ENCODE measurements at places on chromosomes 6 and 20.

DNA sequence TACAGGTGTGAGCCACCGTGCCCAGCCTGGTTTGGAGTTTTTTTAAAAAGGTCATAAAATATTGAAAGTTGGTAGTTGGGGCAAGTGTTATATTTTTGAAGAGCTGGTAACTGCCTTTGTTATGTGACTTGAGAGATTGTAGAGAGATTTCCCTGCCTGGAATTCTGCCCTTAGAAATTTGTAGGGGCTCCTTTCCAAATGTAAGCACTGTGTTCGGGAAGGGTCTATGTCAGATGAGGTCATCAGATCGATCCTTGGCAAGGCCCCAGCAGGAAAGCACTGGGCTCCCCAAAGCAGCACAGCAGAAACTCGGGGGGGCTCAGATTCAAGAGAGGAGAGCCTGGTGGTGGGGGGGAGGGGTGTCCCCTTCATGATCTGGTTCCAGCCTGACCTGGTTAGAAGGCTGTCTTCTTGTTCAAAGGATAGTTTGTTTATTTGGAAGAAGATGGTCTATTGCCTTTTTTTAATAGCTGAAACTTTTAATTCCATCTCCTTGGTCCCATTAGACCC lies 220.2 kb downstream of the UST start:
- no peak for DNase-seq

- no peak for DNase-seq
These were observed 14.4 kb upstream of the GPR6 start for GRCh38 chr6:109963598-109964170.

- DNase-seq: no peak
These were observed 55.4 kb upstream of the TBXT start for GRCh38 chr6:166223079-166223478.

DNA sequence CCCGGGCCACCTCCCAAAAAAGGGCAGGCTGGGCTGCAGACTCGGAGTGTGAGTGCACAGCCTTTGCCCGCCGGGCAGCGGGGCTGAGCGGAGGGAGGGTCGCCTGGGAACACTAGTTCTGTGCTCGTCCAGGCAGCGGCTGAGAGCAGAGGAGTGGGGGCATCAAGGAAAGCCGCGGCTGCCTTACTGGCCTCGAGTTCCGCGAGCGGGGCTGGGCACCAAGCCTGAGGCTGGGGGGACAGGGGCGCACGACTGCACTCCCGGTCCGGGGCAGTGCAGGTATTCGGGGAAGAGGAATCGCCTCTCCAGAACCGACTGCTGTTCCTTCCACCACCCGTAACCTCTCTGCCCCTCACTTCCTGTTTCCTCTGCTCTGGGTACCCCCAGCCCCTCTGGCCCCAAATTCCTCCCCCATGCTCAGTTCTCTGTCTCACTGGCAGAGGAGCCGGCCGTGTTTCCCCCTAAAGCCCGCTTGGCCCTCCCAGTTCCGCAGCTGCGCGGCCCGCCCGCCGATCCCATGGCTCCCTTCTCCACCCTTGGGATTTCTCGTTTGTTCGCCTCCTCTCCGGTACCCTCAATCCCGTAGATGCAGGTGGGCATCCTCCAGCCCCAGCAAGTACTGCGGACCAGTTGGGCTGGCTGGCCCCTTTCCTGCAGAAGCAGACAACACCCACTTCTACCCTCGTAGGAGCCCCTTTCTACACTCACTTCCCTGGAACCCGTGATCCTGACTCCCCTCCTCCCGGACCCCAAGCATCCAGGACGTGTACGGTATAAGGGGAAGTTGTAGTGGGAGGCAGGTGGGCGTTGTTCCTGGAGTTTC lies 5.1 kb downstream of the RING1 start:
- no peak for DNase-seq

GRCh38 chr6:36733300-36733699 lies 35.7 kb downstream of the RAB44 start:
- DNase-seq: no peak

DNA sequence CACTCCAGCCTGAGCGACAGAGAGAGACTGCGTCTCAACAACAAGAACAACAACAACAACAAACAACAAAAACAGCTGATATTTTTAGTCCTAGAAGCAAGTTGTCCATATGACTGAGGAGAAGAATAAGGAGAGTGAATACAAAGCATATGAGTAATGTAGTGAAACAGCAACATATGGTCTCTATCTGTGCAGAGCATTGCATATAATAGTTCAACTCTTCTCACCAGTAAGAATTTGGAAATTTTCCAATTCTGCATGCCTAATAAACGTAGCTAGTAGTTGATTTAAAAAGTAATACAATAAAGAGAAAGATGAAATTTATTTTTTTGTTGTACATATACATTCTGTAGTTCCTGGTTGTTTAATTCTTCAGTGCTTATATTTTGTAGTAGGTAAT lies 129.7 kb upstream of the FAM83B start:
- DNase-seq: no peak

DNA sequence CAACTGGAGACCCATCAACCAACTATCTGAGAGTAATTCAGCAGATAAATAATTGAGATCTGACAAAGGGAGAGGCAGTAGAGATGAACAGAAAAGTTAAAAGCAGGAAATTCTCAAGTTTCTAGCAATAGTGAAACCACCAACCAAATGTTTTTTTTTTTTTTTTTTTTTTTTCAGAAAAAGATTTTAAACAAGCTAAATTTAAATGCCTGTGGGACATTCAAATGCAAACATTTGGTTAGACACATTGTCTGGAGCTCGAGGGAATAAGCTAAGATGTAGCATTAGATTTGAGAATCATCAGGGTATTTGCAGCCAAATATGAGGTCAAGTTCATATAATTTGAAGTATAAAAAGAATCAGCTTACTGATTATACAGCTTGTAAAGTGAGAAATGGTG lies 16.4 kb downstream of the RANBP9 start:
- no peak for DNase-seq

DNA sequence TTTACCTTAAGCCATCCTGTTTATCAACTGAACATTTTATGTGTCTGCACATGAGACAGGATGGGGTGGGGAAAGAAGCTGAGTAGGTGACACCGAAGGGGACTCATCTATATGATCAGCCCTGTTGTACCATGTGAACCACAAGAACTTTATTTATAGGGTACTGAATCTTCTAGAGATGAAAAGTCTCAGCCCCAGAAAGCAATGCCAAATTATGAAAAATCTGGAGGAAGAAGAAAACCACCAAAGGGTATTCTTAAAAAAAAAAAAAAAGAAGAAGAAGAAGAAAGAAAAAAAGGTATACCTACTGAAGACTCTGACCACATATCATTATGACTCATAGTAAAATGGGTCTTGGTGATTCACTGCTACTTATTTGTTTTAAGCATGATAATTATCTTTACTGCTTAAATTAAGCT lies 39.8 kb upstream of the HBS1L start:
- no peak for DNase-seq

DNA sequence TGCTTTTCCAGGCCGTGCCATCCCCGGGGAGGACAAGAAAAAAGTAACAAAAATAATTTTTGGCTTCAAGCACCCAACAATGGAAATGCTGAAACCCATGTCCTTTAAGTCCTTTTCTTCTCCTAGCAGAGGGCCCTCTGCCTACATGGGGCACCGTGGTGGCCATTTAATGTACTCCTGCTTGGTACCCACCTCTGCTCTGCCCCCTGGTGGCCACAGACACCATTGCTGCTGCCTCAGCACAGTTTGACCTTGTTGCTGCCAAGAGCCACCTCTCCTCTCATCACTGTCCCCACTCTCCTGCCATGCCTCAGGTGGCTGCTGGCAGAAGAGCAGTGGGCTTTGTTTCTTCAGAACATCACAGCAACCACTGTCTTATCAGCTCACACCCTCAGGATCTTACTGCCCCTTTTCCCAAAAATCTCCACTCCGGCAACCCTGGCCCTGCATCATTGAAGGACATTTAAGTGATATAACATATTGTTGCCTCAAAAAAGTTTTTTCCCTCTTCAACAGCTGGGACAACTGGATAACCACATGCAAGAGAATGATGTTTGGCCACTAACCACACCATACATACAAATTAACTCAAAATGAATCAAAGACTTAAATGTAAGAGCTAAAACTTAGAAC lies 12.9 kb upstream of the ARMC2 start:
- peak; percentile 53 for DNase-seq

DNA sequence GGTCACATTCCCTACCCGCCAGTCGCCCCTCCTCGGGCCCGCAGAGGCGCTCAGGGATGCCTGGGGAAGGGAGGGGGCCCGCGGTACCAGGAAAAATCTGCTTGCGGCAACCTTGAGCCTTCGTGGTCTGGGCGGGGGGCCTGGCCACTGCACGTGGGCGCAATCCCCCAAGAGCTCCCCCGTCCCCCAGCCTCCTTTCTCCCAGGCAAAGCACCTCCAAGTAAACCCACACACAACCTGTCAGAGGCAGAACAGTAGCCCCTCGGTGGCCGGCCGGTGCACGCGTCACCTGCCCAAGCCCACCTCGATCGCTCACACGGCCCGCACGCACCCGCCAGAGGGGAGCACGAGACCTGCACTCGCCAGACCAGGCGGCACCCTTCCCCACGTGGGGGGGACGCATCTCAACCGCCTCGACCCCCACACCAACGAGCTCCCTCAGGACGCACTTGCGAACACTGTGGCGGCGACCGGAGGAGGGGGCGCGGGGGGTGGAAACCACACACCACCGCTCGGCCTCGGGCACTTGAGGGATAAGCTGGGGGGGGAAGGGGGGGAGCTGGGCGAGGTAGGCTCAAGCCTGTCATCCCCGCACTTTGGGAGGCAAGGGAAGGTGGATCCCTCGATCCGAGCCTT lies 1955.7 kb upstream of the DEFB115 start:
- no peak for DNase-seq

DNA sequence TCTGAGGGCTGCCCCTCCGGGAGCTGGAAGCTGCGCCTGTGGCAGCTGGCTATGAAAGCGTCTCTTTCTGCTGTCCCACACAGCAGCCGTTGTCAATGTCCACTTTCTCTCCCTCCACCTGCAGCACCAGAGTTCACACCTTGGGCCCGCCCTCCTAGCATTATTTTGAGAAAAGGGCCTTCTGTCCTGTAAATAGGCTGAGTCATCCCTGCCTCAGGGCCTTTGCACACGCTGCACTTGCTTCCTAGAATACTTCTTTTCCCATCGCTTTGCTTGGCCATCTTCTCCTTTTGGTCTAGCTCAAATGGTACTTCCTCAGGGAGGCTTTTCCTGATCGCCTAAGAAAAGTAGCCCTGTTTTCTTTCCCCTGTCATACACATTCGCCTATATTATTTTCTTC lies 69.3 kb upstream of the ZNFX1 start:
- DNase-seq: no peak

- no peak for DNase-seq
These were observed 57.2 kb upstream of the MRPS10 start for GRCh38 chr6:42274898-42275297.

- no peak for DNase-seq
These were observed 41.4 kb downstream of the DTNBP1 start for GRCh38 chr6:15621203-15622044.

DNA sequence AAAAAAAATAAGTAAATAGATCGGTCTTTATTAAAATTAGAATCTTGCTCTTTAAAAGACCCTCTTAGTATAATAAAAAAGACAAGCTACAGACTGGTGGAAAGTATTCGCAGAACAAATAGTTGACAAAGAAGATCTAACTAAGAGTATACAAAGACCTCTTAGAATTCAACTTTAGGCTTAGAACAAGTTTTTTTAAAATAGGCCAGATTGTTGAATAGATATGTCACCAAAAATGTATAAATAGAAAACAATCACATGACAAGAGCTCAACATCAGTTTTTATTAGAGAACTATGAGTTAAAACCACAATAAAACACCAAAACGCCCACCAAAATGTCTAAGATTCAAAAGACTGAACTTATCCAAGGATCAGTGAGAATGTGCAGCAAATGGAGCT lies 632.7 kb upstream of the PTCHD4 start:
- no peak for DNase-seq

GRCh38 chr6:16154904-16155303 lies 26.0 kb downstream of the MYLIP start:
- DNase-seq: no peak

GRCh38 chr6:80366051-80366450 lies 259.6 kb downstream of the BCKDHB start:
- no peak for DNase-seq

Measured in 8988T (cell line).